ENCODE measurements at places on chromosomes 12 and 14.
A peak's percentile ranks its signal among the peaks of the same experiment; 100 is the strongest.

- DNase-seq, result no peak
Measured at GRCh38 chr12:55043542-55043941, 23.8 kb downstream of the NEUROD4 start.

DNA sequence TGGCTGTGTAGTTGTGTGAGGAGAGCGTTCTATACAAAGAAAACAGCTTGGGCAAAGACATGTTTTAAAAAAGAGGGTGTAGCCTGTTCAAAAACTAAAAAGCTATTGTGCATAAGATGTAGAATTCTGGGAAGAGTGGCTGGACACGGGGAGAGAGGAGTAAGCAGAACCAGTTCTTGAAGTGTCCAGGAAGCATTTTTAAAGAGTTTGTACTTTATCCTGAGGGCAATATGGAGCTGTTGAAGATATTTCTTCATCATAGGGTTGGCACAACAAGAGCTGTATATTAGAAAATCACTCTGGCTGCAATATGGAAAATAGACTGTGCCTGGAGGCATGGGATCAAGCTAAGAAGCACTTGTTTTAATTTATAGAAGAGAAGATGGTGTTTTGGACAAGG, 458.9 kb upstream of the LMO3 start:
- no peak for DNase-seq

DNA sequence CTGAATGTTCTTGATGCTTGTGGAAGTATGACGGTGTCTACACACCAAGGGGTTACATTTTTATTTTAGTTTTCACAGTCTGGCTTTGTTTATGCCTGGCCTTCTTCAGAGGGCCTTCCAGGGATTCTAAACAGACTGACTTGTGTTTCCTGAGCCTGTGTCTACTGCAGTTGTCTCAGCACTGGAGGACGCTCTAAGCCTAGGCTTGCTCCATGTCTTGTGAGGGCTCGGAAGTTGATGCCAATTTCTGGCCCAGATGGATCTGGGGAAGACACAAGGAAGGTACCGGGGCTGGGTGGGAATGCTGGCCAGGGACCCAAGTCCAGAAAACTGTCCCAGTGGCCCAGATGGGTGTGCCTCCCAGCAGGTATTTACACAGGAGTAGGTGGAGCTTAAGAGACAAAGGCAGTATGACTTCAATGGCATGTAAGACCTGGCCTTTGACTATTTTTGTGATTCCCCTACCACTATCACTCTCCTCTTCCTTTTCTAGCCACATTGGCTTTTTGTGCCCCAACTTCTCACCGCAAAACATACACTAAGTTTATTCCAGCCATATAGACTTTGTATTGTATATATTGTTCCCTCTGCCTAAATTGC, 56.9 kb downstream of the GPR137C start:
- no peak for DNase-seq

GRCh38 chr14:57085801-57086200, 182.9 kb downstream of the EXOC5 start:
- DNase-seq, result no peak

DNA sequence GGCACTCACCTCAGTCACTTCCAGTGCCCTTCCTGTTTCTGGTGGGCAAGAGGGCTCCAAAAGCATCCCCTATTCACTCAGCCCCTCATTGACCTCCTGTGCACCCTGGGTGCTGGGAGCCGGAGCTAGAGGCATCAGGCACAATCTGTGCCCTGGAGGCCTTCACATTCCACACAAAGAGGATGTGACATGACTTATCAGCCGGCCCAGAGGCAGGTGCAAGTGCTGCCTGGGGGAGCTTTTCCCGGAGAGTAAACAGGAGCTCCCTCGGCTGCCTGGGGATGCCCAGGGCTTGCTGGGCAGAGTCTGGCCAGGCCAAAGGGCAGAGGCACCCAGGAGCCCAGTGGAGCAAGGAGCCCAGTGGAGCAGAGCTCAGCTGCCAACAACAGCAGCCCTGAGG, 64.5 kb downstream of the BCL11B start:
- DNase-seq, result no peak

DNA sequence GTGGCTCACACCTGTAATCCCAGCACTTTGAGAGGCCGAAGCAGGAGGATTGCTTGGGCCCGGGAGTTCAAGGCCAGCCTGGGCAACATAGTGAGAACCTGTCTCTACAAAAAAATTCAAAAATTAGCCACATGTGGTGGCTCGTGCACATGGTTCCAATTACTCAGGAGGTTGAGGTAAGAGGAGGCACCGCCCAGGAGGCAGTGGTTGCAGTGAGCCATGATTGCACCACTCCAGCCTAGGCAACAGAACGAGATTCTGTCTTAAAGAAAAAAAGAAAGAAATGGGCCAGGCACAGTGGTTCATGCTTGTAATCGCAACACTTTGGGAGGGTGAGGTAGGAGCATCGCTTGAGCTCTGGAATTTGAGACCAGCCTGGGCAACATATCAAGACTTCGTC, 33.5 kb downstream of the MAP1LC3B2 start:
- DNase-seq, result no peak

DNA sequence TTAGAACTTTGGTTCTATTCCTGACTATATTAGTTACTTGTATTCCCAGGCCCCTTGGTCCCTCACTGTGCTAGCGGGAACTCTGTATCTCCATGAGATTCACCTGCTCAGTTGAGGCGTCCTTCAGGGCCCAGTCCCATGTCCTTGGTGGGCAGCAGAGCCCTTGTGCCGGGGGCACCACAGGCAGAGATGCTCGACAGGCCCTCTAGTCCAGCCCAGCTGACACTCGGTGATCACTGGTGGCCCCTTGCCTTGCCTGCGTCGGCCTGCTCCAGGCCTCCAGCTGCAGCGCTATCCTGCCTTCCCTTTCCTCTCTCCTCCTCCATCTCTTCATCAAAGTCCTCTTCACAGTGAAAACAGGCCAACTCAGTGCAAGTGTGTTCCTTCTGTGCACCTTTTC, 70.0 kb downstream of the ANKRD9 start:
- no peak for DNase-seq

GRCh38 chr12:20194171-20194570, 174.2 kb upstream of the PDE3A start:
- no peak for DNase-seq

GRCh38 chr12:107317751-107318555, 224.6 kb upstream of the CRY1 start:
- DNase-seq, result peak; percentile 75

GRCh38 chr14:92613008-92613658, 99.6 kb downstream of the RIN3 start:
- DNase-seq, result peak; percentile 70

DNA sequence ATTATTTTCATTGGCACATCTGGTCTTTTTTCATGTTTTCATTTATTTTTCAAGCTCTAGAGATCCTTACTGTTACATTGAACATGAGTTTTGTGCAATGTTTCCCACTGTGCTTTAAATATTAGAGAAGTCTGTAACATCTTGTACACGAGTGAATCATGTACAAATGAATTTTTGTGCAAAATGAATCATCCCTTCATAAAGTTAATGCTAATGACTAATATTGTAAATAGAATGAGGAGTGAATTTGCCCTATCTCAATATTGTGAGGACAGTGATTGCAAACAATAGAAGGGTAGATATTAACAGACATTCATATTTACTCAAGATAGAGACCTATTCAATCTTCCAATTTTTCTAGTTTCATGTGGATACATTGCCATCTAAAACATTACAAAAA, 463.3 kb upstream of the FOXG1 start:
- no peak for DNase-seq

GRCh38 chr12:1542599-1542998, 51.8 kb downstream of the FBXL14 start:
- no peak for DNase-seq

DNA sequence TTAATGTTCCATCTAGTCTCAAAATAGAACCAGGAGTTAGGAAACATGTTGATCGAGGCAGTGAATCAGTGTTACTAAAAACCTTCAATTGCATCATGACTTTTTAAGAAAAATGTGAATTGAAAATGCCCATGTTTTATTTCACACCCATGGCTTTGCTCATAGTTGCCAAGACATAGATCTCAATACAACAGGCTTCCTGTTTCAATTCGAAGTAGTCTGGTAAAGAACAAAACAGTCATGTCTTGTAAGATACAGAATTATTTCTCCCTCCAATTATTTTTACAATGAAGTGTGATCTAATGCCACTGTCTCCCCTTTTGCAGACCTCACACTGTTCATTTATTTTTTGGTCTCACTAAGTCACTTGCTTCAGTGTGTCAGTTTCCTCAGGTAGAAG, 44.6 kb upstream of the FAR2 start:
- no peak for DNase-seq

GRCh38 chr14:101556566-101557320, 4.6 kb upstream of the DIO3 start:
- DNase-seq, result no peak

DNA sequence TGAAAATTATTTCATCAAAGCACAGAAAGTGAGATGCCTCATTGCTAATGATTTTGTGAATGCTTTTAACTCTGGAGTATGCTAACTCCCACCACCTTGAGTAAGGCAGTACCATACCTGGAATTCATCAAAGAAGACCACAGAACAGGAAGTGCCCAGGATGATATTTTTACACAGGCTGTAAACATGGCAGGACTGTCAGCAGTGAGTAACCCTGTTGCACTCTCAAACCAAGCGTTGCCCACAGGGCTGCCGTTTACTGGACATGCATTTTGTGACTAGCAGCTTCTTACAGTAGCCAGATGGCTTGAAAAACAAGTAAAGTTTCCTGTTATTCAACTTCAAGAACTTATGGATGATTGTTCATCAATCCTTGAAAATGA, 42.4 kb downstream of the RALGAPA1 start:
- no peak for DNase-seq

DNA sequence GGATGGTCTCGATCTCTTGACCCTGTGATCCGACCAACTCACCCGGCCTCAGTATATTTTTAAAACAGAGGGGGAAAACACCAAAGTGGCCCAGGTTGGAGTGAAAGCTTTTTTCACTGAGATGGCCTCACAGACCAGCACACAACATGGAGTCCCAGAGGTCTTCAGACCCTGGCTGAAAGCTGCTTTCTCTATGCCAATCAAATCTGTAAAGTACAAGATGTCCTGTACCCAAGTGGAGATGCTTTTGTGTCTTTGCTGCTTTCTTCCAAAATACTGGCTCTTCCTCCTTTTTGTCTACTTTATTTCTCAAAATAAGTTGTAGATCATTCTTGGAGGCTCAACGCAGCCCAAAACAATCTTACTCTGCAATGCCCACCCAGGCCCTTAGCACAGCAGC, 214.8 kb downstream of the MED13L start:
- no peak for DNase-seq

- DNase-seq, result no peak
Measured at GRCh38 chr12:16984484-16984883, 378.5 kb upstream of the LMO3 start.

DNA sequence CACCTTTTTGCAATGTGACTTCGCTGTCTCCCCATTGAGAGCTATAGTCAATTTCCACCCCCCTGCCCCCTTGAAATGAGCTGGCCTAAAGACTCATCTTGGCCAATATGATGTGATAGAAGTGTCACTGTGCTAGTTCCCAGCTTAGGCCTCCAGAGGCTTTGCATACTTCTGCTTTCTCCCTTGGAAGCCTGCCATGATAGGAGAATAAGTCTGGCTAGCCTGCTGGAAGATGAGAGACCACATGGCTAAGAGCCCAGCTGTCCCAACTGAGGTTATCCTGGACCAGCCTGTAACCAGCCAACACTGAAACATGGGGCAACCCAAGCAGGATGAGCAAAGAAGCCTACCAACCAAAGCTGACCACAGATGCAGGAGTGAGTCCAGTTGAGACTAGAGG, 196.9 kb downstream of the GRIN2B start:
- no peak for DNase-seq

DNA sequence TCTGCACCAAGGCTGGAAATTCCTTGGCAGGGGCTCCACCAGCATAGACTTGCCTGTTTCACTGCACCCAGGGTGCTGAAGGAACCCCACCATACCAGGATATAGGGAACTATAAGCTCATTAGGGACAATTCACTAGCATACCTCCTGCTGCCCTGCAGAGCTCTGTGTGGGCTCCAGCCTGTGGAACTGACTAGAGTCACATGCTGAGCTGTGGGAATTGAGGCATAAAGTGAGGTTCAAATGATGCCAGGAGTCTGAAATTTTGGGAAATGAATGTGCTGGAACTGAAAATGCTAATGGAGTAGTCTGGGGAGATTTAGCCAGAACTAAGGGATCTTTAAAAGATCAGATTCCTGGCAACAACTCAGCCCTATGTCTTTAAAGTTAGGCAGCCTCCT, 7.3 kb upstream of the EMP1 start:
- DNase-seq, result no peak

DNA sequence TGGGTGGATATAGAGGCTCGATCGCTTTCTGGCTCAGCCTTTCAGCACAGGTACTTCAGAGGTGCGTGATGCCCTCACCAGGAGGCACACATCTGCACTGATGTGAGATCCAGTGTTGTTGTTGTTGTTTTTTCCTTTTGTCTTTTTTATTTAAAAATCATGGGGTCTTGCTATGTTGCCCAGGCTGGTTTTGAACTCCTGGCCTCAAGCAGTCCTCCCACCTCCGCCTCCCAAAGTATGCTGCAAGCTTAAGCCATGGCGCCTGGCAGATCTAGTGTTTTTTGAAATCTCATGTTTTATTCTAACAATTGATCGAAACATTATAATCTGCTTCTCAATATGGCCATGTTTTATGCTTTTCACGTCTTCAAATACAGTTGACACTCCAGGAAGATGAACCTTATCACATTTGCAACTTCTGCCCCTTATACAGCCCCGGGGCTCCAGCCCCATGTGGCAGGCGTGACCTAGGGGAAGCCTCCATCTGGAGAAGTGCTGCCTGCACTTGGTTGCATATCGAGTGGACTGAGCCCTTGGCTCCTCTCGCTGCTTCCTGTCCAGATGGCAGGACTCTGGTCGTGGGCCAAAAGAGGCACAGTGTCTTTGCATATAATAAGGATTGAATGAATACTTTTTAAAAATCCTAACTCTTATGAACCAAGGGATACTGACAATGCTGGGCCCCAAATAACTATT, 71.7 kb downstream of the TRAF3 start:
- DNase-seq, result no peak

GRCh38 chr14:45144658-45145057, 8.9 kb downstream of the FANCM start:
- no peak for DNase-seq

- no peak for DNase-seq
Measured at GRCh38 chr12:117421068-117421752, 59.8 kb upstream of the NOS1 start.

DNA sequence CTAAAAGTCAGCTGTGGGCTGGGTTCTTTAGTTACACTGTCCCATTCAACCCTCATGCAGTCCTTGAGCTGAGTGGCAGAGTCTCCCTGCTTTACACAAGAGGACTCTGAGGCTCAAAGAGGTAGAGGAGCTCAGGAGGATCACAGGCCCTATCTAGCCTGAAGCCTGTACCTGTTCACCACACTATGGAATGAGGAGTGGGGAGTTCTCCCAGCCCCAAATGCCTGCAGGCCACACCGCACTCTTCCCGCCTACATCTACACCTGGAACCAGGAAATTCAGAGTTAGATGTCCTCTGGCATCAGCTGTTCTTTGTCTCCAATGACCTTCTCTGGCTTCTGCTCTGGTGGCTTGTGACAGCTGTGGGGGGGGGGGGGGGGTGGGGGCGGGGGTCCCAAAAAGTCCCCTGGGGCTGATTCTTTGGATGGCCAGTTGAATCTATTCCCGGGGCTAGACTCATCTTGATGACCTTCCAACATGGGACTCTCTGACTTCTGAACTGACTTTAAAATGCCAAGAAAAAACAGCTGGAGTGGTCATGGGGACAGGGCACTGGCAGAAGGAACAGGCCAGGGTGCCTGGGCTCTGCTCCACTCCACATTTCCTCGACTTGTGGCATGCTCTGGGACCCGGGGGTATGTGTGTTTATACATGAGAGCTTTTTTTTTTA, 30.6 kb downstream of the RIN3 start:
- DNase-seq, result no peak

- DNase-seq, result peak; percentile 95
Measured at GRCh38 chr12:124906606-124907261, 7.7 kb downstream of the UBC start.

Data from stimulated activated CD4-positive, alpha-beta T cell treated with anti-CD3 and anti-CD28 coated beads, Interleukin-2, amount 100 ng/mL, for 48 hours (primary cell).